ENCODE measurements at places on chromosomes 1 and 21.
A peak's percentile ranks its signal among the peaks of the same experiment; 100 is the strongest.

DNA sequence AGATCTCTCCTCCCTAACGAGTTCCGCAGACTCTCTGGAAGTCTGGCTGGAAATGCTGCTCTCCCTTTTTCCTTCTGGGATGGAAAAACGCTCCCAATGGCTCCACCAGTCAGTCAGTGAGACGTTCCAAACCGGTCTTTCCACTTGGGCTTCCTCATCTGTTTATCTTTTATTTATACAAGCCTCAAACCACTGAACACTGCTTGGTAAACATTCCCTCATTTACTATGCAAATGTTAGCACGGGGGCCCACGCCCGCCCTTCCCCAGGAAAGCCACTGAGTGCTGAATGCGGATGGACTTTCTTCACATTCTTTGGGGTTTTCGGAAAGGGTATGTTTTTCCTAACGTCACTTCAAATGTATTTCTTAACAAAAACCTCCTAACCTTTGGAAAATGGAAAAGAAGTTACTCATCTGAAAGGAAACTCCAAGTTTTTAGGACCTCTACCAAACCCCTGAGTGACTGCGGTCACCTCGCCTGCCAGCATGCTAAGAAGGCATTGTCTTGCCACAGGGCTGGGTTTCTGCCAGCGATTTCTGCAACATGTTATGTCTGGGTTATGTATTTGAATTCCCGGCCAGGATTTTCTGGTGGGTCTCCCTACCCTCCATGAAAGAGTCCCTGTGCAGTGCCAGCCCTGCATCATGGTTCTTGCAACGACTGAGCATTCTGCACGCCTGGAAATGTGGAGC, 14.0 kb upstream of the UMODL1 start:
- no peak for DNase-seq

DNA sequence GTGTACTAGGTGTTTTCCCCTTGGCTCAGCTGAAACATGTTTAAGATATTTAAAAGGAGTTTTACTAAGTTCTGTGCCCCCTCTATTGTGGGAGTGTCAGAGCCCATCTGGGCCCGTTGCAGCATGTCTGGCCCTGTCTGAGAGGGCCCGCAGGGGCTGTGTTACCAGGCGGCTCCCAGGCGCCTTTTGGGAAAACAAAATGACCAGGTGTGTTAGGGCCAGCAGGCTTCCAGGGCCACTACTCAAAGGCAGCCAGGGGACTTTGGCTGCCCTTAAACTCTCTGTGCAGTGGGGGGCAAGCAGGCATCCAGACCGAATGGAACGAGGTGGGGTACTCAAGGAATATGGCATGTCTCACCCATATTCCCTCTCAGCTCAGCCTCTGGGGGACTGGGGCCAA, 111.7 kb downstream of the KCNN3 start:
- DNase-seq: no peak

- DNase-seq: no peak
Measured at GRCh38 chr1:8059161-8059622, 33.1 kb upstream of the ERRFI1 start.

DNA sequence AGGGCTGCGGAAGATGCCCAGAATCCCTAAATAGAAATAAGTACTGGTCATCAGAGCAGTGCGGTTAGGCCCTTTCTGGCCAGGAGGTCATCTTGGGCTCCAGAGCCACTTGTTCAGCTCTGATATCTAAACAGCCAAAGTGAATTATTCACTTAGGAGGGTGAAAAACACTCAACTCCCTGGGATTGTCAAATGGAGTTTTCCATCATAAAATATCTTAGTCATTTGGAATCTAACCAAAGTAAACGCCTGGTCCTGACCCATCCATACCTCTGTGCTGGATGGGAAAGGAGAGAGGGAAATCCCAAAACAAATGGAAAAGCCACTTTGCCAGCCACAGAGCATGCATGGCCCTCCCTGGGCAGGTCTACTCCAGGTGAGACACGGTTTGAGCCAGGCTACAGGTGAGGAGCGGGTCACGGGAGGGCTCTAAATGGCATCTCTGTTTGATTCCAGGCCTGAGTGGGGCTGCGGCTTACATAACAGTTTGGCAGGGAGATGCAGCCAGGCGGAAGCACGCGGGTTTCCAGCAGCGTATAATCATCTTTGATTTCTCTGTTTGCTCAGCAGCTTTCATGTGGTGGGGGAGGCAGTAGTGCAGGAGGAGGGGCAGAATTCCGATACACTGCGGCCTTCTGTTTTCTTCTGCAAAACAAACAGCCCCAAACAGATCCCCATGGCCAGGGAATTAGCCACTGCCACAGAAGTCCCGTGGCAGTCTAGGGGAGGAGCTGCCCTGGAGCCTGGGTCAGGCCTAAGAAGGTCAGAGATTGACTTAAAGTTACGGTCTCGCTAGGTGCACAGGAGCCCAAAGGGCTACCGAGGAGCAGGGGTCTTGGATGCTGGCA, 59.1 kb upstream of the ZNF648 start:
- no peak for DNase-seq

DNA sequence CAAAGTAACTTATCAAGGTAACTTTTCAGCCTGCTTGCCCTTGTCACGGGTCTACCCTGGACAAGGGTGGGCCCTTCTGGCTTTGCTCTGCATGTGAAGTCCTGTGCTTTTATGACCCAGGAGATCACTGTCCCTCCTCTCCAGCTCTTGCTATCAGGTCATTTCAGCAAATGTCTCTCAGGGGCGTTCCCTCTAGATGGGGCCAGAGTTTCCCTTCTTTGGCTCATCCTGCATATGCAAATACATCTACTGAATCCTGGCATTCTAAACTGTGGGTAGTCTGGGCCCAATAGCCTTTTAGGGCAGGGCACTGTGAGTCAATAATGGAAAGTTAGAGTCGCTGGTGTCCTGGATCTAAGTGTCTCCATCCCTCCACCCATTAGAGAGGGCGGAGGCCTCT, 366.9 kb upstream of the USP24 start:
- no peak for DNase-seq

GRCh38 chr1:167605576-167605975, 24.5 kb upstream of the RCSD1 start:
- DNase-seq: no peak

DNA sequence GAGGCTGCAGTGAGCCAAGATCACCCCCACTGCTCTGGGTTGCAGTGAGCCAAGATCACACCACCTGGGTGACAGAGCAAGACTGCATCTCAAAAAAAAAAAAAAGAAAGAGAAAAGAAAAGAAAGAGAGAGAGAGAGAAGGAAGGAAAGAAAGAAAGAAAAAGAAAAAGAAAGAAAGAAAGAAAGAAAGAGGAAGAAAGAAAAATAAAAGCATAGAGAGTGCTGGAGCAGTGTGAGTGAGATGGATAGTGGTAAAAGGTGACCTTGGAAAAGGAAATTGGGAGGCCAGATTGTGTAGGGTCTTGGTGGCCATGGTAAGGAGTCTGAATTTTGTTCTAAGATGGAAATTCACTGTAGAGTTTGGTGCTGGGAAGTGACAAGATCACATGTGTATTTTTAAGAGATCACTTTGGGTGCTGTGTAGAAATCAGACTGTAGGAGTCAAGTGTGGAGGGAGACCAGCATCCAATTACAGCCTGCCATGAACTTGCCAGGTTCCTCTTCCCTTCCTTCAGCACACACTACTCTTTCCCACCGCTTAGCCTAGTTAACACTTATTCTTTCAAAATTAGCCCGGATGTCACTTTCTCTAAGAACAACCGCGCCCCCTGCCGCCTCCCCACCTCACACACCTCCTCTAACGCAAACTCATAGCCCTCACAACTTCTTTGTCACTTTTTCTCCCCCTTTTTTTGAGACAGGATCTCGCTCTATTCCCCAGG, 17.9 kb downstream of the MTX1 start:
- peak; percentile 97 for DNase-seq

- DNase-seq: no peak
Measured at GRCh38 chr1:64263856-64264255, 60.4 kb downstream of the UBE2U start.

DNA sequence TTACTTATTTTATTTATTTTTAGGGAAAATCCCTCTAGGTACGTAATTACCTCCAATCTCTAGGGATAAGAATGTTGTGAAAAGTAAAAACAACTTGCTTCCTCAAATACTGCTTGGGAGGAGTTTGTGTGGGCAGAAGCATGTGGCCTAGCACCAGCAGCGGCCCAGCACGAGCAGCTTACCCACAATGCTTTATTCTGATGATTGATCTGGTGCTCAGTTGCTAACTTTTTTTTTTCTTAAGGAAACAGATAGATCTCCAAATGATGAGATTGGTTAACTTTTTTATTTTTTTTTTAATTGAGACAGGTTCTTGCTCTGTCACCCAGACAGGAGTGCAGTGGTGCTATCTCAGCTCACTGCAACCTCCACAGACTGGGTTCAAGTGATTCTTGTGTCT, 4.2 kb downstream of the CLIC6 start:
- peak; percentile 52 for DNase-seq

DNA sequence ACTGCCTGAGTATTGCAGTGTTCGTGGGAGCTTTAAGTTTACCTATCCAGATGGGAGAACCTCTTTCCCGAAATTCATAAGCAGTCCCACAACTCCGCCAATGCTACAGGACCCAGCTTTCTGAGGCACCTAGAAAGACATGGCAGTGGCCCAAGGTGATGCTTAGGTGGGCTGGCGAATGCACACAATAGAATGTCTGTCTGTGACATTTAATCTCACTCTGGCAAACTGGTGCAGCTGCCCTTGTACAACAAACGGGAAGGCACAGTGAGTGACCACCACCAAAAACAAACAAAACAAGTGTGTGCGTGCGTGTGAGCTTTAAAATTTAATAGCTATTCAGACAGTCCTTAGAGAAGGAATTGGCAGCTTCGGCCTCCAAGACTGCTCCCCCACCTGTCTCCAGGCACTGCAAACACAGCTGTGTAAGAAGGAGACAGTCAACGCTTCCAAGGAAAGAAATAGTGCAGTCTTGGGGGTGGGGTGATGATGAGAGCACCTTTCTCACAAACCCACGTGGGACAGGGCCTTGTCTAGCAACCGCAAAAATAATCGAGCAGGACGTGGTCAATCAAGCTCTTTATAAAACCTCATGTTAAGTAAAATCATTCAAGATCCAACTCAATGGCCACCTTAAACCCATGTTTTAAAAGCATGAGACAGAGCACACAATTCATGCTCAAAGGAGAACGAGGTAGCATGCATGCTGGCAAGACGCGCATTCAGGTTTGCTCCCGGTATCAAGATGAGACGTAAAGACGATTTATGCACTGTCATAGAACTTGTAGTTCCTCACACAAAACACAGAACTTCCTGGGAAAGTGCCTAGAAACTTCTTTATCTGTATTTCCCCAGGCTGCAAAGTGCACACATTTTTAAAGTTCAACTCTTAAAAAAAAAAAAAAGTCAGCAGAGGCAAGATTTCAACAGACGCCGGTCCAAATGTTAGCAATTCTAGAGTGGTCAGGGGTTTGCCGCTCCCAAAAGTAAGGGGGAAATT, 84.1 kb downstream of the TM2D1 start:
- peak; percentile 66 for DNase-seq

DNA sequence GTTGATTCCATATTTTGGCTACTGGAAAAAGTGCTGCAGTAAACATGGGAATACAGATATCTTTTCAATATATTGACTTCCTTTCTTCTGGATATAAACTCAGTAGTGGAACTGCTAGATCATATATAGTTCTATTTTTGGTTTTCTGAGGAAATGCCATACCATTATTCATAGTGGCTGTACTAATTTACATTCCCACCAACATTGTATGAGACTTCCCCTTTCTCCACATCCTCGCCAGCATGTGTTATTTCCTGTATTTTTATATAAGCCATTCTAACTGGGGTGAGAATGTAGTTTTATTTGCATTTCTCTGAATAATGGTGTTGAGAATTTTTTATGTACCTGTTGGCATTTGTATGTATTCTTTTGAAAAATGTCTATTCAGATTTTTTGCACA, 385.2 kb downstream of the NUF2 start:
- DNase-seq: peak; percentile 20

- no peak for DNase-seq
Measured at GRCh38 chr21:23111070-23111600, 2112.9 kb downstream of the NCAM2 start.

- DNase-seq: no peak
Measured at GRCh38 chr1:93692983-93693591, 11.4 kb upstream of the BCAR3 start.

DNA sequence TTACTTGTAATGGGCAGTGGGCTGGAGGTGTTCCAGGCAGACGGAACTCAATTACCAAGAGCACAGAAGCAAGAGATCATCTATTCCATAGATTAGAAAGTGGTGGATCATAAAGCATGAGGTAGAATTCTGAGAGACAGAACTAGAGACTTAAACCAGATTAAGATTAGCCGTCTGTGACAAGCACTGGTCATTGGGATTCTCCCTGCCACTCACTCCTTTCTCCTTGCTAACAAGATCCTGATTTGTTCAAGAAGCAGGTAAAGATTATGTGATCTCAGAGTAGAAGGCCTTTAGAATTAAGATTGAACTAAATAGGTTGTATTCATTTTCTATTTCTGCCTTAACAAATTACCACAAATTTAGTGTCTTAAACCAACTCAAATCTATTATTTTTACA, 1.5 kb upstream of the HSPA13 start:
- peak; percentile 60 for DNase-seq

- peak; percentile 36 for DNase-seq
Measured at GRCh38 chr1:22932803-22933470, 39.7 kb downstream of the LACTBL1 start.

Measured in OCI-M1 (cell line).